ENCODE measurements at places on chromosomes 12 and 14. TPM values are rescaled to one million over a fixed set of nuclear protein-coding genes. Genes with fewer than 3 reads are reported as not detected.

Gene VWF
- 10.6 TPM for polyA plus RNA-seq

Gene WIF1
- polyA plus RNA-seq, result 4.1 TPM

Gene CFAP54
- polyA plus RNA-seq, result 4.7 TPM

Gene NDRG2
- polyA plus RNA-seq, result 195 TPM

Gene PROX2
- 2.8 TPM for polyA plus RNA-seq

Gene ANAPC5
- polyA plus RNA-seq, result 200 TPM

Gene SRRM4
- polyA plus RNA-seq, result 0.03 TPM

DNA sequence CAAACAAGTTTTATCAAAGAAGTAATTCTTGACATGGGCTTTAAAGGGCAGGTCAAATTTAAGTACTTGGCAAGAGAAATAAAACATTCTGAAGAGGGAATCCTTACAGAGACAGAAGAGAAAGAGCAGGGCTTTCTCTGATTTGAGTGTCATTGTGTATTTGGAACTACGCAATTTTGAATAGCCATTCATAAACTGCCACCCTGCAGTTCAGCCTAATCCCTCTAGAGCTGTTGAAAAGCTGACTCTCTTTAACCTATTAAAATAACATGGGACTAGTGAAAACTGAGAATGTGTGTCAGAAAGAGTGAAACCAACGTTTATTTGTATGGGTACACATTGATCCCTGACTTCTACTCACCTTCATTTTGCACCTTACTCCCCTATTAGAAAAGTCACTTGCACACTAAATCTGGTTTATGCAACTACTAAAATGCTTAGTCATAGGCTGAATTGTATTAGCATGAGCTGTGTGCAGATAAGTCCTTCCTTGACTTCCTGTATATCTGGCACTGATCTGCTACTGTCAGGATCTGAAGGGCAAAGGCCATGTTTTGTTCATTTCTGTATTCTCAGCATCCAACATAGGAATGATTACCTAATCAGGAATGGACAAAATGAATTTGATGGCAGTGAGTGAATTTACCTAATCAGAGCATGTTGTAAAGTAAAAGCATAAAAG is 458.9 kb downstream of the NOVA1 start:
- no peak for DNase-seq

GRCh38 chr12:66549050-66549389 is 129.9 kb downstream of the GRIP1 start:
- no peak for DNase-seq

- DNase-seq, result no peak
Measured at GRCh38 chr14:104115131-104115600, 23.2 kb upstream of the KIF26A start.

DNA sequence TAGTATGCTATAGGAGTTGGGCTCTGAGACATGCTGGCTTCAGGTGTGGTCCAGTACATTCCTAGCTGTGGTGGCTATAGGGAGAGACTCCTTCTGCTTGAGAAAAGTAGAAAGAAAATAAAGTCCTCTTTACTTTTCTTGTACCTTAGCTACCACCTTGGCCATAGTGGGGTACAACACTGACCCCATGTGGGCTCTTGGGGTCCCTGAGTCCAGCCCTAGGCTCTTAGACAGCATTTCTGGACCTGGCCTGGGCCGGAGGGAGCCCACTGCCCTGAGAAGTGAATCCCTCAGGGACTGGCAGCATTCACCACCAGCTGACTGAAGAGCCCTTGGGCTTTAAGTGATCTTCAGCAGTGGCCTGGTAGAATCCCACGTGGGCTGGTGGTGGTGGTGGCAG is 143.1 kb downstream of the SYT10 start:
- DNase-seq, result no peak

DNA sequence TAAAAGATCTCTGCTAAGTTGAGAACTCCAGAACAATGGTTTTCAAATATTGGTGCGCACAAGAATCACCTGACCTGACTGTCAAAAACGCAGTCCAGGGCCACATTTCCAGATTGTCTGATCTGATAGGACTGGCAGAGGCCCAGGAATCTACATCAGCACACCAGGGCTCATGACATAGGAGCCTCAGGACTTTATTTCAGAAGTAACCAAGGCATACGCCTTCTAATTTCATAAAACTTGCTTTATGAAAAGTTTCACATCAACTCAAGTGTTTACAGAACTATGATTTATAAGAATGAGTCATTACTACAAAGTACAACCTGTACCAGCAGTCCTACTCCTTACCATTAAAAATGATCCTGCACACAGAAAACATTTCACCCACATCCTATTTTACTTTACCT is 47.7 kb upstream of the PTPRO start:
- no peak for DNase-seq

DNA sequence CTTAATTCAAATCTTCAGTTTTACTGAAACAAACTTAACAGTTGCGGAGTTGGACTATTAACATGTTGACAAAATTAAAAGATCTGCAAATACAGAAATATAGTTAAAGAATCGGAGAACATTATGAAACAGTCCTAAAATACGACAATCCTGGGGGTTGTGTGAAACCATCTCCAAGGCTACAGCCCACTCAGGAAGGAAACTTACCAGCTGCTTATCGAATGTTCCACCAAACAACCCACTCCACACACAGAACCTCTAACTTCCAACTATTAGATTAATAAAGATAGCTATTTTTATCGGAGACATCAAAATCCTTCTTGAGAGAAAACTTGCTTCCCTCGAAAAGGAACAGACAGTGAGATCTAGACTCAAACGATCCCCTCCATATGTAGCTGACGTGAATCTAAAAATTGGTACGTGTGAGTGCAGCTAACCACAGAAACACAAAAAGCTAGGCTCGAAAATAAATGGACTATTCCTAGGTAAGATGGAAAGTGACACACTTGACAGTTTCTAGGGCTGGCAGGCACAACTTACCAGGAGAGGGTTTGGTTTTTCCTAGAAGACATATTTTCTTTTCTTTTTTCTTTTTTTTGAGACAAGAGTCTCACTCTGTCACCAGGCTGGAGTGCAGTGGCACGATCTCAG is 12.9 kb downstream of the VPS37B start:
- no peak for DNase-seq

GRCh38 chr12:50066402-50066801 is 9.0 kb downstream of the ASIC1 start:
- no peak for DNase-seq

- no peak for DNase-seq
Measured at GRCh38 chr14:103209054-103209453, 85.8 kb downstream of the TNFAIP2 start.

DNA sequence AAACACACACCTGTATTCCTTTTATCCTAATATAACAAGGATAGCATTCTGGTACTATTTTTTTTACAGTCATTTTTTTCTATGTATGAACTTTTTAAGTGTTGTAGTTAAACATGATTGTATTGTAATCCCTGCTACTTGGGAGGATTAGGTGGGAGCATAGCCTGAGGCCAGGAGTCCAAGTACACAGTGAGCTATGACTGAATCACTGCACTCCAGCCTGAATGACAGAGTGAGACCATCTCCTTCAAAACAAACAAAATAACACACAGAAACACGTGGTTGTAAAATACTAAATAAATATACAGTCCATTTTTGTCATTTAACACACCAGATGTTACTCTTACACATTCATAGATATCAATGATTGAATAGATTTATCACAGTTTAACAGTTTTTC is 56.9 kb downstream of the MAP4K5 start:
- DNase-seq, result no peak

GRCh38 chr12:1131811-1132224 is 140.8 kb downstream of the ERC1 start:
- no peak for DNase-seq

DNA sequence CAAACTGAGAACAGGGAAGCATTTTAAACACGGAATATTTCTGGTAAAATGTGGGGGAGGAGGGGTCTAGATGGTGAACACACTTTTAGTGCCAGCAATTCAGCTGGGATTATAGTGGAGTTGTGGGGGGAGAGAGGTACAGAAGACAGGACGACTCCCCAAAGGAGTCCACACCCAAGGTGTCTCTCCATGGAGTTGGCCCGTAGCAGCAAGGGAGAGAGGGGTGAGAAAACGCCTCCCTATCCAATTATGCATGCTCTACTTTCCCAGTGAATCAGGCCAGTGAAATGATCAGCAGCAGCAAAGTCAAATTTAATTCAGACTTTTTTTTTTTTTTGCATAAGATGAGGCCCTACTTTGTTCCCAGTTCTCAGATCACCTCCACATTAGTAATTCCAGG is 38.6 kb downstream of the BTG1 start:
- no peak for DNase-seq

- no peak for DNase-seq
Measured at GRCh38 chr12:6323340-6323994, 13.0 kb downstream of the PLEKHG6 start.
